ENCODE measurements at places on chromosomes 12 and 14. TPM values are rescaled to one million over a fixed set of nuclear protein-coding genes. Genes with fewer than 3 reads are reported as not detected.

DNA sequence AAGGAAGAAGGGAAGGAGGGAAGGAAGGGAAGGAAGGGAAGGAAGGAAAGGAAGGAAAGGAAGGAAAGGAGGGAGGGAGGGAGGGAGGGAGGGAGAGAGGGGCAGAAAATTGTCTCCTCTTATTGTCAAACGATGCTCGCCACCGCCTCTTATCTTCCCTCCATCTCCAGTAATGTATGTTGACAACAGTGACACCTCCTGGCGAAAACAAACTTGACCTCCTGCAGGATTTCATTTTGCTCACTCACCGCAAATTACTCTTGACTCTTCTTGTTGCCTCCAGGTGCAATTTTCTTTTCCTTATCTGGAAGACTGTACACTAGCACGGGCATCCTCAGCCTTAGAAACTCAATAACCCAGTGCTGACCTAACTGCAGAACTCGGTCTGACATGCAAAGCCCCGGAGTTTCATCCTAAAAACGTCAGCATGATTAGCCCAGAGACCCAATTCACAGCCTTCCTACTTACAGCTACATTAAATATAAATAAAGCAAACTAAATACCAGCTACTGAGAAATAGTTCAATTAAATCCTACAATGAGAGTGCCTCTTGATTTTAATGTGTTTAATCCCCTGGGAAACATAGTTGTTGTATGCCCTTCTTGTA lies 512.4 kb upstream of the TMPO start:
- DNase-seq, result no peak

RHOJ gene
- total RNA-seq, result 1.2 TPM

GRCh38 chr14:95196268-95196667 lies 38.9 kb upstream of the DICER1 start:
- DNase-seq, result no peak

DNA sequence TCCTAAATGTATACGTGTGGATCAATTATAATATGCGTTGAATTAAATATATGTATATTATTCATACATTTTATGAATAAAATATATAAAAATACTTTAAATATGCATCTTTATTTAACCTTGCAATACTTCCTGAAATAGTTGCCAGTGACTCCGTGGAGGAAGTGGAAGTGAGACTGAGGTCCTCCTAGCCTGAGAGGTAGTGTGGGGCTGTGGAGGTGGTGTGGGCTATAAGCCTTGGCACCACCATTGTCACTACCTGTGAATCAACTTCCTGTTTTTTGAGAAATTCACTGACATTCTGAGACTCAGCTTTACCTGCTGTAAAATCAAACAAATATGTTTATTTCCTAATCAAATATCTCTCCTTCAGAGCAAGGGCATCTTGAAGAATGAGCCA lies 514.2 kb downstream of the VRK1 start:
- DNase-seq, result no peak

- DNase-seq, result no peak
Observed at GRCh38 chr12:69610729-69611128, at the start of gene LRRC10. TSS of gene LRRC10 (minus strand) at chr12:69610907. CDS start at chr12:69610838, 69 bp downstream.

- DNase-seq, result no peak
Observed at GRCh38 chr12:57276935-57277563, 26.1 kb upstream of the STAC3 start.

TSPAN11 gene
- 0.98 TPM for total RNA-seq

- no peak for DNase-seq
Observed at GRCh38 chr14:94394581-94395207, 6.3 kb upstream of the SERPINA1 start.

- no peak for DNase-seq
Observed at GRCh38 chr12:45122768-45123380, 72.0 kb upstream of the DBX2 start.

DNA sequence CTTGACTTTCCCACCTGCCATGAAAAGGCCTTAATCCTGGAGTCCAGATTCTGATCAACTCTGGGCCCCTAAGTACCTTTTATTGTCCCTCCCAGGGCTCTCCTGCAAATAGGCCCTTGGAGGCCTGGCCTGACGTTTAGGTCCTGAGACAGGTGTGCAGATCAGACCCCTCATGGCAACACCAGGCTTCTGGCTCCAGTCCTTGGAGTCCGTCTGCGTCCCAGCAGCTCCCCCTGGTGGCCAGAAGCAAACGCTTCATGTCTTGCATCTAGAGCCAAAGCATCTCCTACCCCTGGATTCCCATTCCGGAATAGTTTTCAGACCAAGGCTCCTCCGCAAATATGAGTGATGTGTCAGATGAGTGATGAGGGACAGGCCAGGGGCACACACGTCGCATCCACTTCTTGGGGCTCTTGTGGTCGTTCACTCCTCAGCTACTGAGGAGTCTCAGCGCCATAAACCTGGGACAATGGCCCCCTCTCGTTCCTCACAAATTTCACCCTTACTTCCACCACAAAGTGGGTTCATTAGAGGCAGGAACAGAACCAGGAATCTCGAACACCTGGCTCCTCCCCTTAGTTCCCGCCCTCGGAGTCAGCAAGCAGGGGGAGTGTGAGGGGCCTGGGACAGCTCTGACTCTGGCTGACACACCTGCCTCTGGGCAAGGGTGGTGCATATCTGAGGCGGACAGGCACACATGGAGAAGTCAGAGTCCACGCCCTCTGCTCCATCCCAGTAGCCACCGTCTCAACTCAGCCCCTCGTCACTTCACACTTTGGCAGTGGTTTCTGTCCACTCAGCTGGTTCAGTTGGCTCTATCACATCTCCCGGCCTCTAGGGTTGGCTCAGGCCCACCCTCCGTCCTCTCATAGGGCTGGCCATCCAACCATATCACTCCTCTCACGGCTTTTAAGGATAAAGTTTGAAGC lies 77.9 kb upstream of the PWP1 start:
- peak; percentile 79 for DNase-seq

OR4K1 gene
- total RNA-seq, result not detected

- no peak for DNase-seq
Observed at GRCh38 chr12:132261328-132262138, 67.9 kb downstream of the GALNT9 start.

DNA sequence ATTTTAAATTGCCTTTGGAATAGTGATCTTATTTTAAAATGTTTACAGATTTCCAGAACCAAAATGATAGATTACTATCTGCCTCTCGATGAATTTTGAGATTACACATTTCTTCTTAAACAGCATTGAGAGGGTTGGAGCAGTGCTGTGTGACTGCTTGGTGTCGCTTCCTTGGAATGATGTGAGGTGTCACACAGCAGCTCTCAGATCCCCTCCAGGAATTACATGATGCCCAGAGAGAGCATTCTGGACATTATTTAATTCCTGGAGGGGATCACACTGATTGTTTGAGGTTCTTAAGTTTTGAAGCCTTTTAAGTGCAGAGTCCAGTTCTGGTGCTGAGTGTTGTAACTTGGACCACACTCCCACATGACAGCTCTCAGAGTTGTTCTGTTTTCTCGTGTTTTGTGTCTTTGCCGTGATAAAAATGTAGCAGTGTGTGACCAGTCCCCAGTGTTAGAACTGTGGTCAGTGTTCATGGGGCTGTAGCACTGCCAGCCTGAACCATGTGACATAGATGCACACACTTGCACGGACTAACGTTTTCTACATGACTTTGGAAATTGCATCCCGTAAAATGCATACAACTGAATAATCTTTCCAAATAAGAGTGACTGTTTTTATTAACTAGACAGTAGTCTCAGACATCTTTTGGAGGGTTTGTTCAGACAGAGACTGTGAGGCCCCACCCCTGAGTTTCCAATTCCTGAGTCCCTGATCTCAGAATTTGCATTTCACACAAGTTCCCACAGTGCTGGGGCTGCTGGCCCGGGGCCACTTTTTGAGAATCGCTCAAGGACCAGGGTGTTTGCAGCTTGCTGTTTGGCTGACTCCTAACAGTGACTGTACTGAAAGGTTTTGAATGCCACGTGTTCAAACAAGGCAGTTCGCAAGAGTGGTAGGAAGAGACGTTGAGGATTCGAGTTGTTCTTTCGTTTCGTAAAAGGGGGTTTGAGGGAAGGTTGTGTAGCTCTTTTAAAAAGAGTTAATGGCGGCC lies 26.0 kb downstream of the XRCC3 start:
- no peak for DNase-seq

DNA sequence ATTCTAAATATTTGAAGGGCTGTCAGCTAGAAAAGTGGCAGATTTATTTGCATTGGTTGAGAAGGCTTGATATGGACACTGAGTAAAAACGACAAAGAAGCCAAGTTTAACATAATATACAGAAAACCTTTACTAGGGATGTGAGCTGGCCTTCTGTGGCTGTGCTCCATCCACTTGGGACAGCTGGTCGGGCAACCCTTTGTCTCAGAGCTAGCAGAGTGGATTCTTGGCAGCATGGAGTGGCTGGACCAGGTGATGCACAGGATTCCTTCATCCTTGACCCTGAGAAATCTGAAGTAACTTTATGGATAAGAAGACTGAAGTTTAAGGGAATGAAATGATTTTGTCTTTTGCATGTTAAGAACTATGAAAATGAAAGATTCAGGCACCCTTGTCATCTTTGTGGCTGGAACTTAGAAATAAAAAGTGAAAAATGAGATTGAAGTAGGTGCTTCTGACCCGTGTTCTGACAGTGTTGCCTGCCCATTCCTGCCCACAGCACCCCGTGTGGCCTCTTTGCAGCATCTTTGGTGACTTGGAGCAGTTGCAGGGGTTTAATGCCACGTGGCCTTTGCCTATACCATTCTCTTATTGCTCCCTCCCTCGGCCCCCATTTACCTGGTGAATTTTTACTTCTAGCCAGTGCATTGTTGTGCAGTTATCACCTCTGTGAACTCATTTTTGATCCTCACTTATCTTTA lies 32.6 kb downstream of the PELI2 start:
- no peak for DNase-seq

NDUFA12 gene
- total RNA-seq, result 40.7 TPM

All from suprapubic skin (tissue), 4 donors.